Stomach (tissue), 19 donors: ENCODE measurements at places on chromosomes 6 and 20. TPM values are rescaled to one million over a fixed set of nuclear protein-coding genes. Genes with fewer than 3 reads are reported as not detected.

DNA sequence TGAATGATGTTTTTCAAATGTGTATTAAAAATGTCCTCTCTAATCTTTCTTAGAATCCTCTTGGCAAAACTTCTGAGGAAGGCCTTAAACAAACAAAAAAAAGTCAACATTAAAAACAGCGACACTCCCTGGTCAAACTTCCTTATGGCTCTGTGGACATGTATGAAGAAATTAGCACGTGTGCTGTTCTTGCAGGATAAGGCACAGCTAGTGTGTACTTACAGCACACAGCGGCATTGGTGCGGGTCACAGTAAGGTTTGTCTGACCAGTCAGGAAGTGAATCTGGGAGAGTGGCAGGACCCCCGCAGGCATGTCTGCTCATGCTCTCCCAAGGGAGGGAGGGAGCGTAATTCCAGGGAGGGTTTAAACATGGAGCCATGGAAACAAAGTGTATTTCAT is 38.8 kb downstream of the SLC22A1 start:
- peak; percentile 91 for DNase-seq
- no peaks in the 10 kb centered on the region for H3K27me3 ChIP-seq
- H3K4me3 ChIP-seq = no peak overlapping the region
- no peaks in the 10 kb centered on the region for H3K36me3 ChIP-seq
- no peak overlapping the region for H3K27ac ChIP-seq
- H3K4me1 ChIP-seq = peaks cover 10% of the 10 kb centered on the region

- no peaks in the 10 kb centered on the region for H3K27me3 ChIP-seq
- no peaks in the 10 kb centered on the region for H3K36me3 ChIP-seq
- H3K27ac ChIP-seq = no peak overlapping the region
- no peak for DNase-seq
- H3K4me3 ChIP-seq = no peak overlapping the region
Measured at GRCh38 chr6:25014791-25015560, 79.2 kb upstream of the RIPOR2 start.

DNA sequence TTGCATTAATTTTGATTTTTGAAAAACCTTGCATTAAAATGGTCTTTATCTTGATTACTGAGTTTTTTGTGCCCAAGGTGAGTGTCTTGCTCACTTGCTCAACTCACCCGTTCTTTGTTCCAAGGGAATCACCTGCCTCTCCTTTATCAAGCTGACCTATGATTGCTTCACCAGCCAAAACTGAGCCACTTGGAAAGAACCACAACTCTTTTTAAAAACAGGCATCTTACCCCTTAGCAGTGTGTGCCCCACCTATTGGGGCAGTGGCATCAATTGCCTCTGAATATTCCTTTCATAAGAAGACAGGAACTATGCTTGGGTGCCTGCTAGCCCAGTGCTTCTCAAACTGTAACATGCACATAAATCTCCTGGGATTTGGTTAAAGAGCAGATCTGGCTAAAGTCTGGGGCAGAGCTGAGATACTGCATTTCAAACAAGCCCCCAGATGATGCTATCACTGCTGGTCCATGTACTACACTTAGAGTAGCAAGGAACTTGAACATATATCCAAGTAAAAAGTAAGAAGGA is 3.3 kb upstream of the STK38 start:
- no peak for DNase-seq
- peaks cover 19% of the 10 kb centered on the region for H3K4me1 ChIP-seq
- no peak overlapping the region for H3K27ac ChIP-seq
- no peaks in the 10 kb centered on the region for H3K27me3 ChIP-seq

GRCh38 chr6:28478518-28478917 is 35.2 kb upstream of the ZSCAN23 start:
- no peaks in the 10 kb centered on the region for H3K4me1 ChIP-seq
- DNase-seq = no peak
- no peak overlapping the region for H3K27ac ChIP-seq
- H3K4me3 ChIP-seq = no peak overlapping the region

DNA sequence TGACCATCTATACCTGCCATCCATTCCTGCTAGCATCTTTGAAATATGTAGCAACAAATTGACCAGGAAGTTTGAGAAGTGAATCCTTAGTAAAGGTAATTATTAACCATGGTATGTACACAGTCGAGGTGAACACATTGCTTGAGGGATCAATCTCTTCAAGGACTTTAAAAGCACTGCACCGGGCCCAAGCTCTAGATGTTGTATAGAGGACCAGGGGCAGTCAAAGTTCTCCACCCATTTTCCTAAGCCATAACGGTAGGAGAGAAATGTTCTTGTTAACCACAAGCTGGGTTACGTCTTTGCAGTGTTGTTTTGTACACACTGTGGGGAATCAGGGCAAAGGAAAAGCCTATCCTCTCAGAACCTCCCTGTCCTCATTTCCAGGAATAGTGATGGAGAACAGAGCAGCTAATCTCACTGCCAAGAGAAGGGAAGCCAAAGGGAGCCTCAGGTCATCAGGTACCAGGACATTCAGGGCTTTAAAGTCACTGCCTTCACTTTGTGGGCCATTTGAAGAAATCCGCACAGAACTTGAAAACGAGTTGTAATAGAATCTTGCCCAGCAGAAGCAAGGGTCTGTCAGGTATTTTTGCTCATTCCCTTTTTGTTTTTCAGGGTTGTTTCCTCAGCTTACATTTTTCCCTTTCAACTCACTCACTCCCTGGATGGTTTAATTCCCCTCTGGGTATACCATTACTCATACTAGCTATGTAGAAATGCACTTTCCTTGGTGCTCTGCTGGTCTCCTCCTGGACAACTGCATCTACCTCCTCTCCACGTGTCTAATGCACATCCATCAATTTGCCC is 5.3 kb upstream of the PM20D2 start:
- no peaks in the 10 kb centered on the region for H3K36me3 ChIP-seq
- H3K4me1 ChIP-seq = peaks cover 10% of the 10 kb centered on the region
- H3K4me3 ChIP-seq = no peak overlapping the region
- no peak overlapping the region for H3K27ac ChIP-seq

Gene FRS3
- 3.1 TPM for total RNA-seq

Gene EEF1A2
- 9.7 TPM for total RNA-seq

Gene BPI
- 1.3 TPM for total RNA-seq
